GM12864 (cell line): ENCODE measurements at places on chromosomes 5 and 9.

- no peak for DNase-seq
Measured at GRCh38 chr5:150490296-150490669, 17.6 kb upstream of the NDST1 start.

- no peak for DNase-seq
Measured at GRCh38 chr9:5310851-5311250, 6.3 kb upstream of the RLN2 start.

GRCh38 chr9:129036923-129037766, 719 bp downstream of the MIGA2 start:
- DNase-seq, result no peak

DNA sequence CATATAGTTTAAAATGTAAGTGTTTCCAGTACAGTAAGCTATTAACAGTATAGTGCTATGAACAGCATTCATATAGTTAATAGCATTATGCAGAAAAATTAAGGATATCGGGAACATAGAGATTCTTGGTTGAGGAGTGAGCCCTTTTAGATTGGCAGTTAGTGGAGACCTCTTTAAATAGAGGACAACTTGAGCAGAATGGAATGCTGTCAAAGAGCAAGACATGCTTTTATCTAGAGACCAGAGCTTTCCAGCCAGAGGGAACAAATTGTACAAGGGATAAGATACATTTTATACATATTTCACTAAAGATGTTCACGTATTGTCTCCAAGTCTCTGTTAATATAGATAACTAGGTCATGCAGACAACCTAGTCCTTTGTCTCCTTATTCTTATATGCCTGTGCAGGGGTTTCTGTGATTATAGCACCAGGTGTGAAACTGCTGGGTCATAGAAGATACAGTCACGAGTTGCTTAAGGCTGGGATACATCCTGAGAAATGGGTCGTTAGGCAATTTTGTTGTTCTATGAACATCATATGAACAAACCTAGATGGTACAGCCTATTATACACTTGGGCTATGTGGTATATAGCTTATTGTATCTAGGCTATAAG, 6.0 kb downstream of the IPO11 start:
- no peak for DNase-seq

DNA sequence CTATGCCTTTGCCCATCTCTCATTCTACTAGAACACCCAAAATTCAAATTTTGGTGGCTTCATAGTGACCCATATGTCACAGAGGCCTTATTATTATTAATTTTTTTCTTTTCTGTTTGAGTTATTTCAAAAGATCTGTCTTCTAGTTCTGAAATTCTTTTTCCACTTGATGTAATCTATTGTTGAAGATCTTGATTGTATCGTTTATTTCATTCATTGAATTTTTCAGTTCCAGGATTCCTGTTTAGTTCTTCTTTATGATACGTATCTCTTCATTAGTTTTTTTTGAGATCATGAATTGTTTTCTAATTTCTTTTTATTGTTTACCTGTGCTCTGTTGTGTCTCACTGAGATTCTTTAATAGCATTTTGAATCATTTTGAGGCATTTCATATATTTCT, 24.6 kb upstream of the APBA1 start:
- no peak for DNase-seq

- no peak for DNase-seq
Measured at GRCh38 chr9:135478829-135479468, 633 bp upstream of the PPP1R26 start.

DNA sequence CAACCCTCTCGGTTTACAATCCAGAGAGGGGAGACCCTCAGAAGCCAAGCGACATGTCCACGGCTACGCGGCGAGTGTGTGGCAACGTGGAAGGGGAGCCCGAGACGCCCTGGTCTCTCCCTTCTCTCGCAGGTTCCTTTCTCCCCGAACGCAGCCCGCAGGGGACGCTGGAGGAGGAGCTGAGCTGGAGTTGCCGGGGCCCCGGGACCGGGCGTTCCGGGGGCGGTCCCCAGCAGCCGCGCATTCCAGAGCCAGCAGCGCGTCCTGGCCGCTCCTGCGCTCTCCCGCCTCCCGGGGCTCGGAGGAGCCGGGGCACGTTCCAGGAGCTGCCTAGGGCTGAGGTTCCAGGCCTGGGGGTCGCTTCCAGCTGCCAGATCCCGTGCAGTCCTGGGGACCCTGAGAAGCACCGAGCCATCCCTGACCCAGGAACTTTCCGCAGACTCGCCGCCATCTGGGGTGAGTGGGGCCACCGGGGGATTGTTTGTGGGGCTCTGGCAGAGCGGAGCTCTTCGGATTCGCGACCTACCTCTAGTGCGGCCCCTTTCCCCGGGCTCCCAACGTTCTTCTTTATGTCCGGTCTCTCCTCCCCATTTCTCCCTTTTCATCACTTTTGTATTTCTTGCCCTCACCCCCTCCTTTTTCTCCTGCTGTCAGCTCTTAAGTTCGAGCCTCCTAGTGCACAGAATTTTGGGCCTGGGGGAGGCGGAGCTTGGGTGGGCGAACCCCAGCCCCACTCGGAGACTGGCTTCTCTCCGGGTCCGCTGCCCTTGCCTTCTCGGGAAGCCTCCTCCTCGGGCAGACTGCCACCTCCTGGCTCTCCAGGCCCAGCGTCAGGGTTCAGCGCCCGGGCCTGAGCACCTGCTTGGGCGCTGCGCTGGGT, at the start of gene SMIM3:
Gene SMIM3, plus strand, starts transcription at position 241 of the 880 bp plus-strand sequence. CDS start 16,684 bp downstream, outside the sequence.
- no peak for DNase-seq

DNA sequence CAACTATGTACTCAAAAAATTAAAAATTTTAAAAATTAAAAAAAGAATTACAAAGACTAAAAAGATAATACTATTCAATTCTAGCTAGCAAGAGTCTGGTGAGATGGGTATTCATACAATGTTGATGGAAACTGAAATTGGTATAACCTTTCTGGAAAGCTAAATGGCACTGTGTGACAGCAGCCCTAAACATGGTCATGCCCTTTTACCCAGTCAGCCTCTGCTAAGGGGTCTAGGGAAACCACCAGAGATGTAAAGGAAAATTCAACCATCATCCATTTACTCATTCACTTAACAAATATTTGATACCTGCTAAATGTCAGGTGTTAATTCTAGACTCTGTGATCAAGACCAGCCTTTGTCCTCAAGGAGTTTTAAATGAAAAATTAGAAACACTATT, 29.3 kb downstream of the IL31RA start:
- DNase-seq, result no peak

GRCh38 chr9:3441197-3441816, 84.5 kb downstream of the RFX3 start:
- peak; percentile 55 for DNase-seq

- no peak for DNase-seq
Measured at GRCh38 chr5:11076945-11077613, 316.0 kb upstream of the DAP start.

GRCh38 chr5:62093976-62094375, 212.0 kb upstream of the KIF2A start:
- DNase-seq, result no peak

DNA sequence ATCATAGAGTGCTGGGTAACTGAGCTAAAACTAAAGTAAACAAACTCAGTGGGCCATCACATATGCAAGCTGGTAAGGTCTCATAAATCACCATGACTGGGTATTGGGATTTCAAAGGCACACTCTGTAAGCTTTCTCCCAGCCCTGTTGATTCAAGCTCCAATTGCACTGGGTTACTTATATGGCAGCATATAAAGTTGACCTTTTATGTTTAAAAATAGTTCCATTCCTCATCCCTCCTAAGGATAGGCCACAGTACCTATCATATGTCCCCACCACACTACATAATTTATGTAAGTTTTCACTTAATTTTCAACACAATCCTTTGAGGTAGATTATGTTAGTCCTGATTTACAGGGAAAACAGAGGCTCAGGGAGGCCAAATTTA, 438.4 kb downstream of the RAB3C start:
- DNase-seq, result no peak

DNA sequence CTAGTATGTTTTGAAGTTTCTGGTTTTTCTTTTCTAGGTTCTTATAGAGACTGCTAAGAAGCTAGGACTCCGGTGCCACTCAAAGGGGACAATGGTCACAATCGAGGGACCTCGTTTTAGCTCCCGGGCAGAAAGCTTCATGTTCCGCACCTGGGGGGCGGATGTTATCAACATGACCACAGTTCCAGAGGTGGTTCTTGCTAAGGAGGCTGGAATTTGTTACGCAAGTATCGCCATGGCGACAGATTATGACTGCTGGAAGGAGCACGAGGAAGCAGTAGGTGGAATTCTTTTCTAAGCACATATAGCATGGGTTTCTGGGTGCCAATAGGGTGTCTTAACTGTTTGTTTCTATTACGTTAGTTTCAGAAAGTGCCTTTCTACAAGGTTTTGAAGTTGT, 52.2 kb downstream of the MTAP start:
- no peak for DNase-seq

DNA sequence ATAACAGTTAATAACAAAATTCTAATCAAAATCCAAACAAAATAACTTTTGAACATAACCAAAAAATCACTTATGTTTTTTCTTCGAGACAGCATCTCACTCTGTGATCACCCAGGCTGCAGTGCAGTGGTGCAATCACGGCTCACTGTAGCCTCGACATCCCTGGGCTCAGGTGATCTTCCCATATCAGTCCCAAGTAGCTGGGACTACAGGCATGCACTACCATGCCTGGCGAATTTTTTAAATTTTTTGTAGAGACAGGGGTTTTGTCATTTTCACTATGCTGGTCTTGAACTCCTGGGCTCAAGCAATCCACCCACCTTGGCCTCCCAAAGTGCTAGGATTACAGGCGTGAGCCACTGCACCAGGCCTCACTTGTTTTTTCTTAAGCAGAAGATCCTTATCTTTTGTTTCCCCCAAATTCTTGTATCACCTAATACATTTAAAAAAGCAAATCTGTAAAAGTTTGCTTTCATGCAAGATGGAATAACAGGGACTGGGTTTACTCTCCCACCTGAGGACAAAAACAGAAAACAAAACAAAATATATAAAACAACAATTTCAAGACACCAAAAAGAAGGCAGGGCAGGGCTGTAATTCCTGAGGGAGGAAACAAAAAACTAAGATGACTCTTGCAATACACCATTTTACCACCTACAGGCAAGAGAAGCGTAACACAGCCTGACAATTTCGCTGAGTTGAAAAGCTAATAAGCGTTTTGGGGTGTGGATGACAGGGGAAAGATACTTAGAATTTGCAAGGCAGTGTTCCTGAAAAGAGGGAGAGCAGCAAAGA, 71.4 kb downstream of the RAPGEF6 start:
- DNase-seq, result no peak
